ENCODE measurements at places on chromosomes 1 and 21.

- no peak for DNase-seq
These were observed 5.0 kb downstream of the SLC37A1 start for GRCh38 chr21:42518626-42519025.

DNA sequence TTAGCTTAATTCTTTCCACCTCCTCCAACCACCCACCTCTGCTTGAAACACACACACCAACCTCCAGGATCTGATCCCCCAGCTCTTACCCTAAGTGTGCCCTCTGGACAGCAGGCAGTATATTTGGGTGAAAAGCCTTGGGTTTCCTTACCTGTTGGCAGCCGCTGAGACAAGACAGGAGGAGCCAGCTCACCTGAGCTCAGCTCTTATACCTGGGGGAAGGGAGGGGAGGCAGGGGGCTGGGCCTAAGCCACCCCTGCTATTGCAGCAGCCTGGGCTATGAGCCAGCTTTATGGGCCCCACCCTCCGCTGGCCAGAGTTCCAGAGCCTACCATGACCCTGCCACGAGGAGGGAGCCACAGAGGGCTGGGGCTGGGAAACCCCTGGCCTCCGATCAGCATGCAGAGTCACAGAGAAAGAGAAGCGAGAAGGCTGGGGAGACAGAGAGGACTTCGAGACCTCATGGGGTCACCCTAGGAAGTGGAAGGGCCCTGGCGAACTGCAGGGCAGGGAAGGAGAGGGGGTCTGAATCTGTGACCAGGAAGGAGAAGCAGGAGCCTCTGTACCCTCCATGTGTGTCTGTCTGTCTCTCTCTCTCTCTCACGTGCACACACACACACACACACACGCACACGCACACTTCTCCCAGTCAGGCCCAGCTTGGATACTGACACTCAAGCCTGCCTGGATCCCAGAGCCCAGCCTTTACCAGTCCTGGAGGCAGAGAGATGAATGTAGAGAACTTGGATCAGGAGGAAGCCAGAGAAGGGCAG is at the start of gene S100A14:
S100A14 (minus strand) TSS at position 182 of the 773 bp plus-strand sequence. CDS start 467 bp downstream, outside the sequence.
- DNase-seq, result peak; percentile 68

GRCh38 chr1:25653558-25653957 is 37.0 kb downstream of the MAN1C1 start:
- DNase-seq, result no peak

DNA sequence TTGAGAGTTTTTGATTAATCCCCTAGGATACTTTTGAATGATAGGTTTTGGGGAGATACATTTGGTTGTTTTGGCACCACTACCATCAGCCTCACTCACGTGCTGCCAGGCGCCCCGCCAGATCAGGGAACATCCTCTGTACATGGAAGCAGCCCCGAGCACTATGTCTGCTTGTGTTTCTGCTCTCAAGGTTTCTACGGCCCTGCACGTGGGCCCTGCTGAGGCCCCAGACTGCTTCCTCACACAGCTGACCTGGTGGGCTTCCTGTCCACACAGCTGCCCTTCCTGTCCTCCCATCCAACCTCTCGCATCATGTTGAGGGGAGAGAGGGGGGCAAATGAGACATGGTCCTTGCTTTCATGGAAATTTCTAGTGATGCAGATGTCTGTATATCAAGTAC is 20.0 kb downstream of the ADARB1 start:
- DNase-seq, result peak; percentile 55

GRCh38 chr1:63882048-63882704 is 108.4 kb downstream of the ROR1 start:
- no peak for DNase-seq
